ENCODE measurements at places on chromosomes 2 and 18.
A peak's percentile ranks its signal among the peaks of the same experiment; 100 is the strongest.

GRCh38 chr2:48399828-48400552 is 130.0 kb upstream of the STON1 start:
- no peak for DNase-seq

DNA sequence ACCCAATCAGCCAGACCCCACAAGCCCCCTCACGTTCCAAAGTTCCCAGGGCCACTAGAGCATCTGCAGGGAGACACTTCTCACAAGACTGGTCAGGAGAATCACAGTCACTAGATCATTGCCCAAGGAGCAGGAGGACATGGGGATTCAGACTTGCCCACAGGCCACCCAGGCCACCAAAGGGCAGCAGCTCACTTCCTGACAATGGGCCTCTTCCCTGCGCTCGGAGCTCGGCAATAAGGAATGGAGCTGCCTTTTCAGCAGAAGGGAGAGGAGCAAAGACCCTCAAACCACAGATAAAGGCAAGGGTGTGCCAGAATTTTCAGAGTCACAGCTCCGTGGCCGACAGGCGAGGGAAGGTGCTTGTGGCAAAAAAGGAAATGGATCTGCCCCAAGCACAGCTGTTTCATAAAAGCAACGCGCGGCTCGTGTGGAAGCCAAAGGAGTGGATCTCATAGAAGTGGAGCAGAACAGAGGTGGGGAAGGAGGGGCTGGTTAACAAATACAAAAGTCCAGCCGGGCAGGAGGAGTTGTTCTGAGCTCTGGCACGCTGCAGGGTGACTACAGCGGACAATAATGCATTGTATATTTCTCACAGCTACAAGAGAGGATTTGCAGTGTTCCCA is 72.1 kb downstream of the EDAR start:
- no peak for DNase-seq

DNA sequence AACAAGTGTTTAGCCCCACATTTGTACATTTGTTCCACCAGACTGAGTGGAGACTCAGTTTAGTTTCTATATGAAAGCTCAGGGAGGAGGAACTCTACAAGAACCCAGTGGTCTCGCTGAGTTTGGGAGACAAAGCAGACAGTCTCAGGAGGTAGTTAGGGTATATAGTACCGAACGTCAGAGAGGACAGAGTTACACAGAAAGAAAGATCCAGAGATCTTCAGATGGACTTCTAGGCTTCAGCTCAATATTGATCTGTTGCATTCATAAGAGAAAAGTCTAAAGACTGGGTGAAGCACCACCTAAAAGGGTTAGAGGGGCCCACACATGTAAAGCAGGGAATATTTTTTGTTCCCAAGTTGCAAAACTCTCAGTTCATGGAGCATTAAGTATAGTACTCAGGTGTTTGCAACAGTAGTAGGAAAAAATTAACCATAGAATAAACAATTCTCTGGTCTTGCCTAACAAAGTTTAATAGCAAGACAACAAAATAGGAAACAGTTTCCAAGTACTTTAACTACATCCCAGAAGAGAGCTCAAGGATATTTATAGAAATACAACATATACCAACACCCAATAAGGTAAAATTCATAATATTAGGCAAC is 4.2 kb downstream of the TFPI start:
- no peak for DNase-seq

DNA sequence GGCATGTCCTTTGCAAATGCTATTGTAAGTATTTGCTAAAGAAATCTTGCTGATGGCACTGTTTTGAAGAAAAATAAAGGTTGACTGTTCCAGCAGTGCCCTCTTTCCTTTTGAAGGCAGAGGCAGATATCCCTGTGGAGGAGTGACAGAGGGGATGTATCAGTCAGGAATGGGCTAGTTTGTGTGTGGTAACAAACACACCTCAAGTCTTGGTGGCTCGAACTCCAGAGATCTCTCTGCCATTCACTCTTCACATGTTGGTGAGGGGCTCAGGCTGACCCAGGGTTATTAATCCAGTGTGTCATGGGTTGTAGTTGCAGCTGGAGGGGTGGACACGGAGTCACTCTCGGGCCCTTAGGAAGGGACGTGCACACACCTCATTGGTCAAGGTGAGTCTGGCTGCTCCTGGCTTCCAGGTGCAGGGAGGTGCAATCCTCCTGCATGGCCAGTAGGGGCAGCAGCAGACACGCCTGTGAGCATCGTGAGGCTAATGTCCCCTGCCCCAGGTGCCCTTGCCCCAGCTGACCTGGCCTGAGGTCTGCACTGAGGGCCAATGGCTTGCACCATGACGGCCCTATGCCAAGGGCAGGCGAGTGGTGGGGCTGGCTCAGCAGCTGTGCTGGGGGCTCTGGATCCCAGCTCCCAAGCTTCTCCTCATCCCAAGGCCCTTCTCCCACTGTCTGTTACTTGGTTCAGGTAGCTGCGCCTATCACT is 146.5 kb downstream of the ASB1 start:
- DNase-seq = no peak

DNA sequence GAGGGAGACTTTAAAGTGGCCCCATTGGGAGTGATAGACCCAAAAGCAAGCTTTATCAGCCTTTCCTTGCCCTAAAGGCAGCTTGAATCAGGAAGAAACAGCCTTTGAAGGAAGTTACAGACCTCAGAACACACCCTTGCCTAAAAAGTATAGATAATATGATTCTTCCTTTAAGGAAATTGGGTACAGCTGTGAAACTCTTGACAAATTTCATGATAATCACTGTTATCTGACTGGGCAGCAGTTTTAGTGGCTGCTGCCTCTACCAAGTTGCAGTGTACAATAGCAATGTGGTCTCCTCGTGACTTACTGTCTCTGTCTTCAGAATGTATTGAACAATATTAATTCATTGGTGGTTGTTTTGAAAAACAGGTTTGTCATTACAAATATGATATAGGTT is 16.7 kb downstream of the HOXD1 start:
- no peak for DNase-seq

DNA sequence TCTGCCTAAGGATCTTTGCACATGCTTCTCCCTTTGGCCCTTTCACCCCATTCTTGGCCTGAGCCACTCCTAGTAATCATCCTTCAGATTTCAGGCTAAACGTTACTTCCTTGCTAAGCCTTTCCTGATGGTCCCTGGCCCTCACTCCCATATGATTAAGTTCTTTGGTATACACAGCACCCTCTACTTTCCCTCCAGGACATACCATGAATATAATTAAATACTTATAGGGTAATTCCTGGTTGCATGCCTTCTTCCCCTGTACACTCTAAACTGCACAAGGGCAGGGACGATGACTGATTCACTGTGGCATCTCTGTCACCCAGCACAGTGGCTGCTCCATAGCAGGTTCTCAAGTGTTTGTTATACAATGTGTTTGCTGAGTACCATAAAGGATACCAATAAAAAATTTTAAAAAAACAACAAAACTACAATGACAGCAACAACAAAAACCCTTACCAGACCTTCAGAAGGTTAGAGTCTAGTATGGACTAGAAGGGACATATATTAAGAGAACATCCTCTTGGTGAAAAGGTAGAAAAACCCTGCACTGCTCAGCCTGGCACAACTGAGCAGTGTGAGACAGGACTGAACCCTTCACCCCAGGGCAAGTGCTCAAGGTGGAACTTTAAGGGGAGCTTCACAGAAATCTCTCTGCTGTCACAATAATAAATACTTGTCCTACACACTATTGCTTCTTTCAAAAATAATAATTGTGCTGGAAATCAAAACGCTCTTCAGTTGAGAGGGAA is 76.2 kb downstream of the AAK1 start:
- DNase-seq = no peak

GRCh38 chr2:230778350-230779063 is 65.9 kb downstream of the CAB39 start:
- no peak for DNase-seq

DNA sequence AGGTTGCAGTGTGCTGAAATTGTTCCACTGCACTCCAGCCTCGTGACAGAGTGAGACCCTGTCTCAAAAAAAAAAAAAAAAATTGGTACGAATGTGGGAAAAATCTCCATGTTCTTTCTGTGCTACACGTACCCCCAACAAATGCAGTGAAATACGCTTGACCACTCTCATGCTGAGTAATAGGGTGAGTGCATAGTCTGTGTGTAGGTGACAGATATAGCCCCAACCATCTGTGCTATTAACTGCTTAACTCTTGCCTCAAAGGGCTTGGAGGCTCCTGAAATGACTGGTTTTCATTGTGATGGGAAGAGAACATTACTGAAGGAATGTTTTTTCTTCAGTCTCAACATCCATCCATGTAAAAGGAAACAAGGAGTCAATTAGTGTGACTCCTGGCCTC is 15.7 kb downstream of the LYPD1 start:
- DNase-seq = no peak

DNA sequence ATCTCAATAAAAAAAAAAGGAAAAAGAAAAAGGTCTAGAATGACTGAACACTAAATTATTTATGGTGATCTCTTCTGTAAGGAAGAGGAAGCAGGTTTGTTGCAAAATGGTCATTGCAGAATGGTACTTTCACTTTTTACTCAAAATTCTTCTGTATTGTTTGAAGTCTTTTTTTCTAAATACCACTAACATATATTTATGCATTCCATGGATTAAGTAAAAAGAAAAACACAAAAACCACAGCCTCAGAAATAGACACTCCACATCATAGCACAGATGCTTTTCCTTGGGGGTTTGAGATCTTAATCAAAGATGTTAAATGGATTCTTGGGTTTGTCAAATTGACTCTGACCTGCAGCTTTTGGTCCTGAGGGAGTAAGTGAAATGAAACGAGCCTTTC is 47.4 kb downstream of the RHOB start:
- no peak for DNase-seq

DNA sequence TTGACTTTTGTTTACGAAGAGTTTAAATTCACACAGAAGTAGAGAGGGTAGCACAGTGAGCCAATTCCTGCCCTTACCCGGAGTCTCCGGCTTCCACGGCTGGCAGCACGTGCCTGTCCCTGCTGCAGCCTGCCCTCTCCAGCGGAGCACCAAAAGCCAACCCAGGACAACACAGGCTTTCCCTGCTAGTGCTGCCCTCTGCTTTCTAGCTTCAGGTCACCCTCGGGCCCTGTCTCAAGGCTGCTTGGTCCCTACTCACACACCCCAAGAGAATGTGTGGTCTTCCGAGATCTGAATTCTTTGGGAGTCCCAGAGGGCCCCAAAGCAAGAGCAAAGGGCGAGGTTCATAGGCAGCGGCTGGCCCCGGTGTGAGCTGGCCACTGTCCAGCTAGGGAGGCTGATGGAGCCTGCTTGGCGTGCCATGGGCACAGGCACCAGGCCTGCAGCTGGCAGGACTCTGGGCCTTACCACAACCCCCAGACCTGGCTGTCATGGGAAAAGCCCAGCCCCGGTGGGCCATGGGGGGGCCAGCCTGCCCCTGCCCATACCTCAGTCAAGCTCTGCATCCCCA is 7.0 kb upstream of the HS6ST1 start:
- DNase-seq = peak; percentile 31

DNA sequence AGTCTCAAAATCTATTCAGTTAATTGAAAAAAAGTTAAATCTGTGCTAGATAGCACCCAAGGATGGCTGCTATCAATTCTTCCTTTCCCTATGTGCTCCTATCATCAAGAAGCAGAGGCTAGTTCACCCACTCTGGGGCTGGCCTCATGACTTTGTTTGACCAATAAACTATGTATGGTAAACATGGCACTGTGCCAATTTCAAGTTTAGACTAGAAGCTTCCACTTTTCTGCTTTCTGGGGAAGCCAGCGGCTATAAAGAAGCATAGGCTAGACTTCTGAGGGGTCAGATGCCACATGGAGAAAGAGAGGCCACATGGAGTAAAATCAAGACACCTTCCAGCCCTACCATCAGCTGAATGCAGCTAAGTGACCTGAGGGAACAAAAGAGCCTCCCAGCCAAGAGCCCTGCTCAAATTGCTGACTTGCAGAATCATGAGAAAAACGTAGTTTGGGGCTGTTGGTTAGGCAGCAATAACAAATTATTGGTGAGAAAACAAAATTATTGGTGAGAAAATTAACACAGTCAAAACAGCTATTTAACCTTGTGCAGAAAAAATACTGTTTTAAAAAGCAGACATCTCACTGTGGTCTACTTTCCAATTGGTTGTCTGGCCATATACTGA is 86.5 kb upstream of the SLC14A2 start:
- no peak for DNase-seq

GRCh38 chr2:20611077-20611843 is 39.6 kb downstream of the HS1BP3 start:
- DNase-seq = peak; percentile 85

GRCh38 chr2:69510204-69510603 is 73.0 kb upstream of the NFU1 start:
- DNase-seq = no peak

- no peak for DNase-seq
Observed at GRCh38 chr2:168874368-168875054, 15.7 kb downstream of the SPC25 start.

DNA sequence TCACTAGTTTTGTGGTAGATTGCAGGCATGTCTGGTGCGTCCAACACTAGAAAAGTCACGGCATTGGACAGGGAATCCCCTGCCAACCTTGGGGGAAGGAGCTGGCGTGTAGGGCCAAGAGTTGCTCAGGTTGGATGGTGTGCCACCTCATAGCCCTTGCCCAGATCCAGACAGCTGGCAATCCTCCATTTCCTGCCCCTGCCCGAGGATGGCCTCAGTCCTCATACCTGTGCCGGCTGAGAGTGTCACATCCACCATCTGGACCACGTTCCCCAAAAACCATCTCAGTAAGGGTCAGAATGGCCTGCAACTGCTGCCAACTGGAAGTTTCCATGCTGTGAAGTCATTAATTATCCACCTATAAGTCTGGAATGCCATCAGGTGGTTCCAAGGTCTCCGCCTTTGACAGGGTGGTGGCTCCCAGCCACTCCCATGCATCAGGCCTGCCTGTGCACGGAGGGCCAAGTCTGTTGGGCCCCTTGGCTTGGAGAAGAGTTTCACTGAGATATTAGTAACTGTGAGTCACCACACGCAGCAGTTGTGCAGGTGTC is 55.0 kb downstream of the IMPA2 start:
- no peak for DNase-seq

DNA sequence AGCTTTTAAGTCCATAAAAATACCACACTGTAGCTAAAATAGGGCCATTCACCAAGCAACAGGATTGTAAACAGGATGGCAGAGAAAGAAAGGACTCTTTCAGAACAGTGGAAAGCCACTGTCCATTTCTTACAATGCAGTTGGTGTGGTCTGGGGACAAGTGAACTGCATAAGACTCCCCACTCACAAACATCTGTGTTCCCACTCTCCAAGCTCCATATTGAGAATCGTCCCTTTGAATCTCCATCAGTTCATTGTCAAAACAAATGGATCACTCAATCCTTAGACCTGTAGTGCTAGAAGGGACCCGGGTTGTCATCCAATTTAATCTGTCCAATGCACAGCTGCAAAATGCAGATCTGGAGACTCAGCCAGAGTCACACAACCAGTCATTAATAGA is 347.4 kb upstream of the KLHL29 start:
- DNase-seq = no peak

- no peak for DNase-seq
Observed at GRCh38 chr2:172387361-172387760, 40.0 kb upstream of the ITGA6 start.

- DNase-seq = peak; percentile 63
Observed at GRCh38 chr2:240556553-240557100, 1.2 kb downstream of the ANKMY1 start.
